CD4-positive, alpha-beta T cell treated with Interleukin-6 at 100 ng/mL for 8 hours (primary cell): ENCODE measurements at places on chromosomes 13 and 19.

- no peak for DNase-seq
Measured at GRCh38 chr19:42271861-42272534, 2.9 kb downstream of the CIC start.

GRCh38 chr19:31127134-31127967, 221.9 kb downstream of the TSHZ3 start:
- DNase-seq, result no peak

- DNase-seq, result no peak
Measured at GRCh38 chr13:113939129-113939943, 34.5 kb downstream of the C13orf46 start.

GRCh38 chr19:14400951-14401431, 18.1 kb downstream of the DDX39A start:
- DNase-seq, result no peak

DNA sequence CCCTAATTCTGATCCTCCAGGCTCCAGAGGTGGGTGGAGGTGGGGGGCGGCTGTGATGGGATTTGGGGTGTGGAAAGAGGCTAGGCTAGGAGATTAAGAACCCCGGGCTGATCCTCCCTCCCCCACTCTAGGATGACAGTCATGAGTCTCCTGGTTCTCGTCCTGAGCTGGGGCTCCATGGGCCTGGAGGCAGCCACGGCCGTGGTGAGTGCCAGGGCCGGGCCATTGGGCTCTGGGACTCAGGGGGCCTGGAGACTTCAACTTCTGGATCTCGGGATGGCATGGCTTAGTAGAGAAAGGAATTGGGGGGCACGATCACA, 13.9 kb downstream of the TTYH1 start:
- DNase-seq, result no peak

DNA sequence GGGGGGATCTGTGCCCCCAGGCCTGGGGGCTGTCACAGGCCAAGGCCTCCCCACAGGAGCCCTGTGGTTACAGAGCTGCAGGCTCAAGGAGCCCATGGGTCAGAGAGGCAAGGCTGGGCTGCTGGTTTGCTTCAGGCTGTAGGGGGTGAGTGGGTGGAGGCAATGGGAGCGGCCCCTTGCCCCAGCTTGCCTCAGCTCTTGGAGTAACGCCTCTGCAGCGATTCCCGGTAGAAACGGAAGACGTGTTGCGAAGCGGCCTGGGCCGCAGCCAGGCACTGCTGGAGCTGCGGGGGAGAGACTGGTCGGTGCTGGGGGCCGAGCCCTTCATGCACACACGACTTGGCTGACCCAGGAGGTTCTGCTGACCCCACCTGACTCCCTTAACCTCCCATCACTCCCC, 10.1 kb downstream of the TMEM91 start:
- DNase-seq, result no peak

DNA sequence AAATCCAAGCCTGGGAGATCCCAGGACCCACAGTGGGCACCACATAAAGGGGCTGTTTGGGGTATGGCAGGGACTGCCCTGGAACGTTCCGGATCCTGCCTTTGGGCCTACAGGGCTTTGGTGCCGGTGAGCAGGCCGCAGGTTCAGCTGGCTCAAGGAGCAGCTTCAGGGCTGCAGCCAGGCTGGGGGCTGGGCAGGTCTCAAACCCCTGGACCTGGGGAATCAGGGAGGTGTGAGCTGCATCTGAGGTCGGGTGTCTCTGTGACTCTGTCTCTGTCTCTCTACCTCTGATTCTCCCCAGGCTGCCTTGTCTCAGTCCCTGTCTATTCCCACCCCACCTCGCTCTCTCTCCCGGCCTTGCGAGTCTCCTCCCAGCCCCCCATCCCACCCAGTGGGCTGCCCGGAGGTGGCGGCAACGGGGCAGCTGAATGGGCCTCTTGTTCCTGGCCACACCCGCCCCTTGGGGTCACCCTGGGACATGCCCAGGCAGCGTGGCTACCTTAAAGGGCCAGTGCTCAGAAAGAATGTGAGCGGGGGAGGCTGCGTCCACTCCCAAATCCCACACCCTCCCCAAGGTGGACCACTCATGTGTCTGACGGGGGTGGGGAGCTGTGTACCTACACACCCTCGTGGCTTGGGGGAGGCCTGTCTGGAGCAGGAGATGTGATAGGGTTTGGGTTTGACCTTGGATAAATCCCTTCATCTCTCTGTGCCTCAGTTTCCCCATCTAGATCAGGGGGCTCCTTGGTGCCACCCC, 31.1 kb downstream of the NFIC start:
- DNase-seq, result no peak

DNA sequence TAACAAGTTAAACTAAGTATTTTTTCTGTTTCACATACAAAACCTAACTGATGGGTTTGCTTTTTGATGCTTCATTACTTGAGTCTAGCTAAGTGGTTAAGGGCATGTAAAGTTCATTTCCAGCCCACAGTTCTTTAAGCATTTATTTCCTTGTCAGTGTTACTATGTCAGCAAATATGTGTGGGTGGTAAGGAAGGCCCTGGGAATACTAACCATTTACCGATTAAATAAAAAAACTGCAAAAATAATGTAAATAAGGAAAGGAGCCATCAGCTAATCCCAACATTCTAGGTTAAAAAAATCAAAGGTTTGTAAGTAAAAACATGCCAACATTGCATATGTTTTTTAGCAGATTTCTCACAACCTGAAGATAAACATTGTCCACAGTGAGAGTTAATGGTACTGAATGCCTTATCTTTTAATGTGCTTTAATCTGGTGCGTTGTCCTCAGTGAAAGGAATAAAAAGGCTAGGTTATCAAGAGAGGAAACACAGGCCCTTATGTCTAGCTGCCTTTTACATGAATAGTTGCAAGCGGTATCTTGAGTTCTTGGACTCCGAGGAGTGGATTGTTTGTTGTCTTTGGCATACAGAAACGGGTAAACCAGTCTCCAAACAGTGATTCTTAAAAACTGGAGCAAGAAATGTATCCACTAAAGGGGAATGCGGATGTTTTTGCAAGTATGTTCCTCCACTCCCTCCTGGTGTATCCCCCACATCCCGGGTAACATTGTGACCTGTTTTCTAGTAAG, 949.6 kb upstream of the SLC10A2 start:
- DNase-seq, result no peak

DNA sequence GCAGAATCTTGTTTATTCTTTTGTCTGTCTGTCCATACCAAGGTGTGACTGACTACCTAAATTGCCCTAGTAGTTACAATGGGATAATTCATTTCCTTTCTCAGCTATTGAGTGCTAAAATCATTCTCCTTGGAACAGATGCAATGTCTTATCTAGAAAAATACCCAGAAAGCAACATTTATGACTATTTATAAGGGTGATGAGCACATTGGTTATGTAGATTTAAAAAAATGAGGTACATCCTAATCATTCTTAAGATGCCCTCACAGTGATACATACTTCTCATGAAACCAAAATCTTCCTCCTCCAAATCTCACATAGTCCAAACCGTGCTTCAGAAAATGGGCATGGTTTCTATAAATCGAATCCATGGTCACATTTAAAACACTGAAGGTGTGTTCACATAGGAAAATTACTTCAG, 11.6 kb upstream of the UBE2L5 start:
- no peak for DNase-seq

GRCh38 chr13:113137691-113138298, 15.2 kb downstream of the F10 start:
- no peak for DNase-seq

DNA sequence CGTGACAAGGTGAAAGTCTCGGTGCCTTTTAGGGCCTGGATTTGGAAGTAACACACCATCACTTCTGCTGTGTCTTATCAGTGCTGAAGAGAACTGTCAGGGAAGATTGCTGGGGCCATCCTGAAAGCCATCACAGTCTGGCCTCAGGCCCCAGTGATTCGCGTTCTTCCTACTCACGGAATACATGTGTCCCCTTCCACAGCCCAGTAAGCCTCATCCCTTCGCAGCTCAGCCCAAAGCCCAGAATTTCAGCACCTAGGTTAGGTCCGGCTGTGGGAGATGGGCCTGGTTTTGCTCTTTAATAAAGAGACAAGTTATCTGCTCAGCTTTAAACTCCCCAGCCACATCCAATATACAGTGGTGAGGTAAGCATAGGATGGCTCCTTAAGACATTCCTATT, 113.0 kb upstream of the SPACA7 start:
- DNase-seq, result no peak

DNA sequence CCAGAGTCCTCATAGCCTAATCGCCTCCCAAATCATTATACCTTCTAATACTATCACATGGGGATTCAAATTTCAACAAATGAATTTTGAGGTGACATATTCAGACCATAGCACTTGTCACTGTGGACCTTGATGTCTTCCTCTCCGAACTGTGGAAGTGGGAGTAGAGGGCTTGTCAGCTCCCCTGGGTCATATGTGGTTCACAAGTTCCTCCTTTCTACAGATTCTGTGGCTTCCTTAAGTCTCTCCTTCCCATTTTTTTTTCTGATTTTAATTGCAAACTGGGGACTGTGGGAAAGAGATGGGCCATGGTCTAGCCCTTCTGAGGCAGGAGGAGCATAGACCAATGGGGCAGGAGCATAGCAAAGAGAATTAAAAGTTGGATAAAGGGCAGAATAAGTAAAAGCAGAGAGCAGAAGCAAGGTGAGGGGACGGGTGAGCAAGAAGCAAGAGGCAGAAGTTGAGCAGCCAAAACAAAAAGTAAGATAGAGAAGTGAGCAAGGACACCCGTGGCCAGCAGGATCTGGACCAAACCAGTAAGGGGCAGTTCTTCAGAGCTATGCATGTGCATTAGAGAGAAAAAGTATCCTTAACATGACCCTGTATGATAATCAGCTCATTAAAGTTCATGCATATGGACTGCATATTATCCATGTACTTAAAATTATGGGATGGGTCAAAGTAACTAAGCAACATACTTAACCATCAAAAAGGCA, 2.6 kb upstream of the SIGLEC7 start:
- DNase-seq, result no peak

DNA sequence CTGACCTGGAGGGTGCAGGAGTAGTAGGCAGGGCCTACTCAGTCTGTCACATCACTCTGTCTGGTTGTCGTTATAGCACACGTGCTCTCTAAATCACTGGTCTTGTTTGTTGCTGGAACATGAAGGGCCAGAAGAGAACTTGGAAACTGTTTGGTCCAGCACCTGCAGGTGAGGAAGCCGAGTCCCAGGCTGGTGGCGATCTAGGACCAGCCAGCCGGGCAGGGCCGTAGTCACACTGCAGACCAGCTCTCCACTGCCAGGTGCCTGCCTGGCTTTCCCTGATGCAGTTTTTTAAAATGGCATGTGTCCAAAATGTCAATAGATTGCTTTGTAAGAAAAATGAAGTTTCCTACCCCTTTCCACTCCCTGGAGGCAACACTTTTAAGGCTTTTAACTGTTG, 53.7 kb downstream of the GGACT start:
- DNase-seq, result no peak

GRCh38 chr13:40139896-40140520, 484.5 kb downstream of the COG6 start:
- DNase-seq, result no peak

DNA sequence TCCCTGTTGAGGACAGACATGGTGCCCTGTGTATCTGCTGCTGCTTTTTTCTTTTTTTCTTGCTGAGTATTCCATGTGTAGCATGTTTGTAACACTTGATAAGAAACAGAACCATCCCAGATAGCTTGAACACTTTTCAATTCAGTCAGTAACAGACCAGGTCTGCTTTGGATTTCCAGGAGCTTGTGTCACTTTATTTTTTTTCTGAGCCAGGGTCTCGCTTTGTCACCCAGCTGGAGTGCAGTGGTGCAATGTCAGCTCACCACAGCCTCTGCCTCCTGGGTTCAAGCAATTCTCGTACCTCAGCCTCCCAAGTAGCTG, 43.7 kb downstream of the BBC3 start:
- no peak for DNase-seq

- no peak for DNase-seq
Measured at GRCh38 chr13:34464011-34464410, 478.1 kb upstream of the NBEA start.

DNA sequence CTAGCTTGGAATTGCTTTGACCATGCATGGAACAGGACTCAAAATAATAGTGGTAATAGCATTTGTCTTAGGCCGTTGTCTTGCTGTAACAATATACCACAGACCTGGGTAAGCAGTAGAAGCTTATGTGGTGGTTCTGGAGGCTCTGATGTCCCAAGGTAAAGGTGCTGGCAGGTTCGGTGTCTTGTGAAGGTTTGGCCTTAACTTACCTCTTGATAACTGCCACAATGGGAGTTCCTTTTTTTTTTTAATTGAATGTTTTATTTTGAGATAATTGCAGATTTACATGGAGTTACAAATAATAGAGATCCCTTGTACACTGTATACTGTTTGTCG, 5.8 kb downstream of the RPL21 start:
- no peak for DNase-seq

GRCh38 chr13:74027161-74027779, 106.9 kb downstream of the KLF12 start:
- DNase-seq, result no peak

- DNase-seq, result no peak
Measured at GRCh38 chr13:71803066-71803465, 63.9 kb downstream of the DACH1 start.

DNA sequence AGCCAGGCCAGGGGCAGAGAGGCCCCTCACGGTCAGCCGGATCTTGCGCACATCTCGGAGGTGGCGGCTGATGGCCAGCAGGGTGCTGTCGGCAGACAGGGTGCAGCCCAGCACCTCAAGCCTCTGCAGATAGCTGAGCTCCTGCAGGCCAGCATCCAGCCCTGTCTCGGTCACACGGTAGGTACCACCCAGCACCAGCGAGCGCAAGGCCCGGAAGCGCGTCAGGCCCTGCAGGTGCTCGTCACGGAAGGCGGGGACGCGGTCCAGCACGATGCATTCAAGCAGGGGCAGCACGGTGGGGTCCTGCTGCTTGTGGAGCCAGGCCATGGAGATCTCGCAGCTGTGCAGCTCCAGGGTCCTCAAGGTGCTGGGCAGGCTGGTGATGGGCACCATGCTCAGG, 7.7 kb downstream of the FBXL12 start:
- no peak for DNase-seq

- peak; percentile 65 for DNase-seq
Measured at GRCh38 chr19:41753936-41754529, 1.3 kb upstream of the CEACAM6 start.

DNA sequence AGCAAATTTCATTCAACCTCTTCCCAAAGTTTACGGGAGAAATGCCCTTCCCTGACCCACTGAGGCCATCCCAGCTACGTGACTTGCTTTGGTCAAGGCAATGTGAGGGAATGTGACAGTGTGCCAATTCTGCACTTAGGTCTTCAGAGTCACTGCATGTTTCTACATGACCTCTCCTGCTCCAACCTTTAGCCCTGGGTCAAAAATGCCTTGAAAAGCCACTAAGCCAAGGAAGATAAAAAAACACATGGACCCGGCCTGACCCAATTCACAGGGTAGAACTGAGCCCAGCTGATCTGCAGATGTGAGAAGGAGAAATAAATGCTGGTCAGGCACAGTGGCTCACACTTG, 30.0 kb downstream of the ZNRF4 start:
- no peak for DNase-seq

- DNase-seq, result no peak
Measured at GRCh38 chr13:108495646-108496361, 133.6 kb upstream of the MYO16 start.

DNA sequence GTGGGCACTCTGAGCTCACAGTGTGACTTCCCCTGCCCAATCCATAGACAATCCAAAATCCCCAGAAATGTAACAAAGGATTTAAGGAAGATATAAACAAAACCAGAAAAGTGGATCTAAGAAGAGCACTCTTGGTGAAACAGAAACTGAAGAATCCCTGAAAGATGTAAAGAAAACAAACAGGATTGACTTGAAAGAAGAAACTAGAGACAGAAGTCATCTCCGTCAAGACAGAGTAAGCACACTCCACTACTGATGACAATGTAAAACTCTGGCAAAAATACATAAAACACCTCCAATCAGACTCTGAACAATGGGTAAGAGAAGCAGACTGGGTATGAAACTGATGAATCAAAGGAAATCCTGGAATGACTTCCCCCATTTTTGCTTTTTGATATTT, 13.5 kb downstream of the TUBGCP3 start:
- DNase-seq, result no peak
